Astrocyte of the cerebellum (primary cell): ENCODE measurements at places on chromosomes 11 and 22.

GRCh38 chr11:65053827-65054508 is 4.4 kb downstream of the NAALADL1 start:
- DNase-seq: no peak

GRCh38 chr11:63919267-63920125 is 2.5 kb upstream of the RCOR2 start:
- no peak for DNase-seq

GRCh38 chr22:45261407-45262088 is 20.9 kb upstream of the KIAA0930 start:
- DNase-seq: no peak

DNA sequence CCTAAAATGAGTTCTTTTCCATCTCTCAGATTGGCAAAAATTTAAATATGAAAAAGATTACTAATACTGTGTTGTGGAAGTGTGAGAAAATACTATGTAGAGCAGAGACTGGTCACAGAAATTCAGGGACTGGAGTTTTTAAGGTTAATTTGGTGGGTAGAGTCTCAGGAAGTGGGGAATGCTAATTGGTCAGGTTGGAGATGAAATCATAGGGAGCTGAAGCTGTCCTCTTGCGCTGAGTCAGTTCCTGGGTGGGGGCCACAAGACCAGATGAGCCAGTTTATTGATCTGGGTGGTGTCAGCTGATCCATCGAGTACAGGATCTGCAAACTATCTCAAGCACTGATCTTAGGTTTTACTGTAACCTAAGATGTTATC is 29.4 kb upstream of the TMEM86A start:
- DNase-seq: no peak

DNA sequence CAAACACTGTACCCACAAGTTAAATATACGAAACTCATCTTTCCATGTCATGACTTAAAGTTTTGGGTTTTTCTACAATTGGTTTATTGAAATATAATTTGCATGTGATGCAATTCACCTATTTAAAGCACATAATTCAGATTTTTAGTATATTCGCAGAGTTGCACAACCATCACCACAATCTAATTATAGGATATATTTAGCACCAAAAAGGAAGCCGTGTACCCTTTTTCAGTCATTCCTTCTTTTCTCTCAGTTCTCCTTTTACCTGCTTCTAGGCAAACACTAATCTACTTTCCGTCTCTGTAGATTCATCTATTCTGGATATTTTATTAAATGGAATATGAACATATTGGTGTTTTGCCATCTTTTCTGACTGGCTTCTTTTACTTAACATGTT is 1458.1 kb upstream of the TENM4 start:
- DNase-seq: no peak
